ENCODE measurements at places on chromosomes 6 and 20.

DNA sequence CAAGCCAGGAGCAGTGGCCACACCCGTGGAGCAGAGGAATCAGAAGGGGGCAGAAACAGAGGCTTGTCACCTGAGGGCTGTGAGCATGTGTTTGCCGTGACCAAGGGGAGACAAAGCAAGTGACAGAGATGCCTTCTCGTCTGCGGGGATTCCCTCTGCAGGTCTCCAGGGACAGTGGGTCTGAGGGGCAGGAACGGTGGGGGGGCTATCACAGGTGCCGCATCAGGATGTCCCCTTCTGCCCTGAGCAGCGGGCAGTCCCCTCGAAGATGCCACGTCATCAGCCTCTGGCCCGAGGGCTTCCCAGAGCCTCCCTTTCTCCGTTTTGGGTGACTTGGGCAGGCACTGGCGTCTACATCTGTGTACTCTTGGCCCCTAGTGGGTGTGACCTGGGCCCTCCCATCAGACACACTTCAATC lies 338.7 kb downstream of the PREX1 start:
- DNase-seq, result no peak

DNA sequence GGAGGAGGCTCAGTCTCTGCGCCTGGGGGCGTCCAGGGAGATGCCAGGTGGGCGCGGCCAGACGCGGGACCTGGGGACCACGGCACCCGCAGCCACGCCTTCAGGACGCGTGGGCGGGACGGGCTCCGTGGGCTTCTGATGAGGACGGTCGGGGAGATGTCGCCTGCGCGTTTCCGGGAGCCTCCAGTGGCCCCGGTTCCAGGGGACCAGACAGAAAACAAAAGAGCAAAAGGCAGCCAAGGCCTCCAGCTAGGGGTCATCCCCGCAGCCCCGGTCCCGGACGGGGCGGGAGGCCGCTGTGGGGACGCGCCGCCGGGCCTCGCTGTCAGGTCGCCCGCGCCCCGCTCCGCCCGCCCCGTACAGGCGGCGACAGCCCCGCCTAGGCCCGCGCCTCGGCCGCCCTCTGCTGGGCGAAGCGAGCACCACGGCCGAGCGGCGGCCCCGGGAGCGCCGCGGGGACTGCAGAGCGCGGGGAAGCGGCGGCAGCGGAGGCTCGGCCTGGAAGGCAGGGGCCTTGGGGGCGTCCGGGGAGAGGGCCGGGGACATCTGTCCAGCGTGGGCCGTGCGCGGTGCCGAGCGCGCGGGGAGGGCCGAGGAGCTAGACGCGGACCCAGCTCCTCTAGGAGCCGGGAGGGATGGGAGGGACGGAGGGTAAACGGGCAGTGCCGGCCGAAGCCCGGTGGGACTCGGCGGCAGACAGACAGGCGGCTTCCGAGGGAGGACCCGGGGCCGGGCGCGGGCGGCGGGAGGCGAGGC lies 48.7 kb downstream of the TMEM242 start:
- DNase-seq, result peak; percentile 58

- no peak for DNase-seq
Measured at GRCh38 chr20:1879934-1880333, 15.3 kb upstream of the SIRPA start.

DNA sequence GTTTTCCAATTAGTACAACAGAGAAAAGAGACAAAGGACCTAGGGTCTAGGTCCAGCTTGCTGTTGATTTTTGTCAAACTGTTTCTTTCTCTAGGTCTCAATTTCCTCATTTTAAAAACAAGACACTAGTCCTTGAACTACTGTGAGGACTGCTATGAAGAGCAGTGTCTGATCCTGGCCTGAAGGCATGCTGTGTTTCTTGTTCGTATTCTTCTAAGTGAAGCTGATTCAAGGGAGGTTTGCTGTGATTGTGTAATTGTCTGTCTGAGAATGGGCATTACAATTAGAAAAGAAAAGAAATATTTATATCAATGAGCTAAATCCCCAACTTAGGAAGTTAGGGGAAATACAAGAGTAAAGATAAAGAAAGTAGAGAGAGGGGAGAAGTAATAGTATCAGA lies 228.2 kb upstream of the SUPT3H start:
- DNase-seq, result peak; percentile 29

GRCh38 chr6:139334806-139335446 lies 39.5 kb downstream of the CITED2 start:
- peak; percentile 94 for DNase-seq

GRCh38 chr20:34578521-34578920 lies 20.0 kb downstream of the MAP1LC3A start:
- DNase-seq, result no peak

DNA sequence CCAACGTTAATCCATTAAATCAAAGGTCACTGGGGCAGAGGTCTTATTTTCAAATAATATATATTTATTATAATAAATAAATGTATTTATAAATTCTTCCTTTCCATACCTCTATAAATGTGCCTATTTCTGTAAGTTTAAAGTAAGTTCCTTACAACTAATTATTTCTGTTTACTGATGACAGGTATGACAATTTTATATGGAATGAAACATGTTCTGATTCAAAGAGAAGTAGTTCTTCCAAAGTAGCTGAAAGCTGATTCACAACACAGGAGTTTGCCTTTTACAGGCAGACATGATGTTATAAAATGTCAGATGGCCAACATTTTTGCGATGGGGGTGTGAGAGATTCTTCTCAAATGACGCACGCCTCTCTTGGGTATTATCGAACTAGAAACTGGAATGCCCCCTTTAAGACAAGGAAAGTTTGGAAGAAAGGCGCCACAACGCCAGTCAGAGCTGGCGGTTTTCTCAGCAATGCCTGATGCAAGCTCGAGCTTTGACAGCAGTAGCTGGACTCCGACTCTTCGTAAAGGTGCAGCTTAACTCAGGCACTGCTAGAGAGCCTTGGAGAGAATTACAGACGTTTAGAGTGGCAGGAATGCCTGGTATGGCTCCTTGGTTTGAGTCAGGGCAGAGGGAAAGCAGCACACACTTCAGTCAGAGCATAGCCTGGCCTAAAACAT lies 92.1 kb downstream of the FOXC1 start:
- peak; percentile 94 for DNase-seq

DNA sequence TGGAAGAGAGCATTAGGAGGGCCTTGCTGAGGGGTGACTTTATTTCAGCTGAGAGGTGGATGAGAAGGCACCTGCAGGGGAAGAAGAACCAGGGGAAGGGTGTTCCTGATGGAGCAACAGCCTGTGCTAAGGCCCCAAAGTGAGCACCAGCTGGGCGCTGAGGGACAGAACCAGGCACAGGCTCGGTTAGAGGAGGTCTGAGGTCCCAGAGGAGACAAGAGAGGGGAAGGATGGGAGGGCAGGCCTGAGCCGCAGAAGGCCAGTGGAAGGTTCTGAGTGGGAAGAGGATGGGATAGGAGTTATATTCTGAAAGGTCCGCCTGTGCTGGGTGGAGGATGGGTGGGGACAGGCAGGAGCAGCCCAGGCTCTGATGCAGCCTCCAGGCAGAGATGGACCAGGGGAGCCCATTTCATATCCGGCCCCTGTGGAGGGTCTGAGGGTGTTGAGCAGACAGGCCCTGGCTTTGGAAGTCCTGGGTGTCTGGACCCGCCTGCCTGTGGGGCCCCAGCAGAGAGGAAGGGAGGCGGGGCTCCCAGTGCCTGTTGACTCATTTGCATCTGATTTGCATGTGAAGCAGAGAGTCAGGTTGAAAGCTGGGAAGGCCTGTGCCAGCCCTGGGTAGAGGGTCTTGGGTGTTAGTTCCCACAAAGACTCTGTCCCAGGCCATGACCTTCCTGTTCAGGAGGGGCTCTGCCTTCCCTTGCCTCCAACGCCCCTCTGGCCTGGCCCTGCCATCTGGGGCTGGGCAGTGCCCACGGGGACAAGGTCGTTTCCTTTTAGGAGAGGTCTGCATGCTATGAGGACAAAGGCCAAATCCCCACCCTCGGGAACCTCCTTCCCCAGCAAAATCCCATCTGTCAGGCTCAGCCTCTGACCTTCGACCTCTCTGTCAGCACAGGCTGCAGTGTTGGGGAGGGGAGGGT lies 10.6 kb upstream of the FAM110A start:
- no peak for DNase-seq

GRCh38 chr6:99933129-99933528 lies 60.9 kb downstream of the MCHR2 start:
- peak; percentile 86 for DNase-seq

DNA sequence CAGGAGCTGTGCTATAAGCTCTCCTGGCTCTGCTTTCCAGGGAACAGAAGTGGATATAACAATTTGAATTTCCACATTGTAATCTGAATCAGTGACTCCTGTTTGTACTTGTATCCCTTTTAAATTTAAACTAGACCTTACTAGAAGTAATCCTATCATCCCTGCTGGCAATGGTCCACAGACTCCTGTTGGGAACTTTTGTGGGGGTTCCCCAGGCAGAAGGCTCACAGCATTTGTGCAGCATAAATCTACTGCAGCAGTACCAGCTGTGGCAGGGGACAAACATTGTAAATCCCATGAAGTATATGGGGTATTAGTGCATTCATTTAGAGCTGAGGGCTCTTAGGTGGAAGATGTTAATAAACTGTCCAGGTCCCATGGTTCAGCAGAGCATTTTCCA lies 12.0 kb upstream of the PDCD2 start:
- DNase-seq, result no peak

- DNase-seq, result peak; percentile 74
Measured at GRCh38 chr20:33262658-33263065, 20.4 kb upstream of the BPIFB1 start.

GRCh38 chr20:53996584-53997486 lies 73.6 kb downstream of the BCAS1 start:
- DNase-seq, result no peak

- DNase-seq, result peak; percentile 79
Measured at GRCh38 chr6:53673162-53673727, 7.7 kb upstream of the KLHL31 start.

DNA sequence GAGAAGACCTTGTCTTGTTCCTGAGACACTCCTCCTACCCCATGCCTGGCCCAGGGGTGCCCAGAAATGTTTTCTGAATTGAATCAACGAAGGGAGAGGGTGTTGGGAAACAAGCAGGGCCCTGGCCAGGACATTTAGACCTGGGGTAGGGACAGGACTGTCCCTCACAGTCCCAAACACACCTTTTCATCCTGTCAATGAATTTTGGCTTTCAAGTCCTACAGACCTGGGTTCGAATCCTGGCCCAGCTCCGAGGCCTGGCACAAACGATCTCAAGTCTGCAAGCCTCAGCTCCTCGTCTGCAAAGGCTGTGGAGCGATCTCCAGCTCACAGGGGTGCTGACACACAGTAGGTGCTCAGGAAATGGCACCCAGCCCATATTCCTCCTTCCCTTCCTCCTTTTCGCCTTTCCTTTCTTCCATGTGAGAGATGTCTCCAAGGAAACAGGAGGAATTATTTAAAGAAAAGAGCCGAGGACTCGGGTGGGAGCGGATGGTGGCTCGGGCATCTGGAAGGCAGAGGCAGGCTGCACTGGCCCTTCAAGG lies 7.3 kb upstream of the DLGAP4 start:
- DNase-seq, result no peak

GRCh38 chr20:31363295-31363694 lies 5.1 kb upstream of the DEFB118 start:
- no peak for DNase-seq

GRCh38 chr20:1844325-1845162 lies 50.7 kb upstream of the SIRPA start:
- DNase-seq, result peak; percentile 75

DNA sequence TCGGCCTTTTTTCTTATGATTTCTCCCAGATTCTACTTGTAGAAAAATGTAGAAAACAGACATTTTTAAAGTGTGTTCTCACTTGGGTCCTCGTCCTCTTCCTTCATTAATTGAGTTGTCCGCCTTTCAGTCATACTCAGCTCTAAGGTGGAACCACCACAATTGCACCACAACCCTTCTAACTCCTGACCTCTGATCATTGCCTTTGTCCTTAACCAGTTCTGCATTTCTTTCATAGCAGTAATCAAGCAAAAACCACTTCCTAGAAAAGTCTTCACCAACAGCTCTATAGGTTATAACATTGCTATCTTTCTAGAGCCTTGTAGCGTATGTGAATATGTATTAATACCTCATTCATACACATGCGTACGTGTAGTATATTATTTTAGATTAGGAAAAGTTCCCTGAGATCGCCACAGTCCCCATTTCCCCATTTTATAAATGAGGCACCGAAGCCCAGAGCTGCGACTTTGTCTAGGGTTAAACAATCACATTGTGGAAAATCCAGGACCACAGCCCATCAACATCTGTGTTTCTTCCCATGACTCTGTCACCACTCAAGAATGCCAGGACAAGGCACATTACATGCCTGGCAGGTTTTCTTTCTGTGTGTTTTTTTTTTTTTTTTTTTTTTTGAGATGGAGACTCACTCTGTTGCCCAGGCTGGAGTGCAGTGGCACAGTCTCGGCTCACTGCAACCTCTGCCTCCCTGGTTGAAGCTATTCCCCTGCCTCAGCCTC lies 175.5 kb downstream of the BTBD3 start:
- DNase-seq, result no peak

DNA sequence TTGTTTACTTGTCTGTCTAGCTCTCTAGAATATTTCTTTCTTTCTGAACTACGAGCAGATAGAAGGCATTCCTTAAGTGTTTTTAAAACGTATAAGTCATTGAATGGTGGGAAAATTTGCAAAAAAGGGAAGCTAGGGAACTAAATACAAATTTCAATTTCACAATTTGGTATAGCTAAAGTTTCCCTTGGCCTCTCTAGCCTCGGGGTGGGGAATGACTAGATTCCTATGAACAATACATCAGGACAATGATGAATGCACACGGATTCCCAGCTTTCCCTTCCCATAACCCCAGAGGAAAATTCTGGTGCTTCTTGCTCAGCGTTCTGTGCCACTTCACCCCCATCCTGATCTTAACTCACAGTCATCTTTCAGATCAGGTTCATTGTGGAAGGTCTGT lies 113.3 kb upstream of the ASF1A start:
- DNase-seq, result no peak

GRCh38 chr6:169905041-169905807 lies 153.8 kb downstream of the ERMARD start:
- DNase-seq, result peak; percentile 75

DNA sequence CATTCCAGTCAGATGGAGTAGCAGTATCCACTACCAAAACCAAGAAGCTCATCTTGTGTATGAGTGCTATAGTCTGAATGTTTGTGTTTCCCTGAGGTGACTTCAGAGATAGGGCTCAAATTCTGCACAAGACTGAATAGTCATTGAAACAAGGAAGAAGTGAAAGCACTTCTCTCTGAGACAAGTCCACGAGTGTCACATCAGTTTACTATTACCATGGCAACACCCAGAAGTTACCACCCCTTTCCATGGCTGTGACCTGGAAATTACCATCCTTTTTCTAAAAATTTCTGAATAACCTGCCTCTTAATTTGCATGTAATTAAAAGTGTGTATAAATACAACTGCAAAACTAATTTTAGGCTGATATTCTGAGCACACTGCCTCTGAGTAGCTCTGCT lies 682.1 kb upstream of the ADGRB3 start:
- no peak for DNase-seq

- DNase-seq, result no peak
Measured at GRCh38 chr6:22254886-22255285, 42.0 kb downstream of the PRL start.

DNA sequence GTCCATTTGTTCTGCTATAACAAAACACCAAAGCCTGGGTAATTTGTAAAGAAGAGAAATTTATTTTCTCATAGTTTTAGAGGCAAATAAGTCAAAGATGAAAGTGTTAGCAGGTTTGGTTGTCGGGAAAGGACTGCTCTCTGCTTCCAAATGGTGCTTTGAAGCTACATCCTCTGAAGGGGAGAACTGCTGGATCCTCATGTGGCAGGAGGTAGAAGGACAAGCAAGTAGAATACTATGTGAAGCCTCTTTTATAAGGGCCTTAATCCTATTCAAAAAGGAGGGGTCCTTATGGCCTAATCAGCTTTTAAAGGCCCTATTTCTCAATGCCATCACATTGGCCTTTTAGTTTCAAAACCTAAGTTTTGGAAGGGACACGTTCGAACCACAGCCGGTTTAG lies 826.0 kb upstream of the EPHA7 start:
- DNase-seq, result no peak

Data from iris pigment epithelial cell (primary cell).